ENCODE measurements at places on chromosomes 12 and 14. TPM values are rescaled to one million over a fixed set of nuclear protein-coding genes. Genes with fewer than 3 reads are reported as not detected.

DNA sequence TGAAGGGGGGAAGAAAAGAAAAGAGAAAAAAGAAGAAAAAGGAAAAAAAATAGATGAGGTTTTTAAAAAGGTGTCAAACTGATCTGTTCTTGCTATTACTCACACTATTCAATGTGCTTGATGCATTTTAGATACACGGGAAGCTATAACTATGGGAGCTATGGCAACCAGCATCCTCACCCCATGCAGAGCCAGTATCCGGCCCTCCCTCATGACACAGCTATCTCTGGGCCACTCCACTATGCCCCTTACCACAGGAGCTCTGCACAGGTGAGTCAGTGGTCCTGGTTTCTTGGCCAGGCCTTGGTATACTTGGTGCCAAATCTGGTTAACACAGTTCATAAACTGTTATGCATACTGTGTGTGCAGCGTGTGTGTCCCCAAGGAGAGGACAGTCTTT is 24.0 kb upstream of the RIC8B start:
- H3K27me3 ChIP-seq = no peaks in the 10 kb centered on the region
- no peak for DNase-seq
- H3K4me1 ChIP-seq = no peaks in the 10 kb centered on the region
- H3K27ac ChIP-seq = no peak overlapping the region
- H3K4me3 ChIP-seq = no peak overlapping the region
- no peaks in the 10 kb centered on the region for H3K36me3 ChIP-seq

GRCh38 chr12:66555113-66555512 is 123.8 kb downstream of the GRIP1 start:
- no peaks in the 10 kb centered on the region for H3K27me3 ChIP-seq
- no peak overlapping the region for H3K4me3 ChIP-seq
- H3K27ac ChIP-seq = no peak overlapping the region

ISCU gene
- total RNA-seq = 313 TPM

BTG1 gene
- 13.4 TPM for total RNA-seq
